ENCODE measurements at places on chromosomes 16 and 17.

DNA sequence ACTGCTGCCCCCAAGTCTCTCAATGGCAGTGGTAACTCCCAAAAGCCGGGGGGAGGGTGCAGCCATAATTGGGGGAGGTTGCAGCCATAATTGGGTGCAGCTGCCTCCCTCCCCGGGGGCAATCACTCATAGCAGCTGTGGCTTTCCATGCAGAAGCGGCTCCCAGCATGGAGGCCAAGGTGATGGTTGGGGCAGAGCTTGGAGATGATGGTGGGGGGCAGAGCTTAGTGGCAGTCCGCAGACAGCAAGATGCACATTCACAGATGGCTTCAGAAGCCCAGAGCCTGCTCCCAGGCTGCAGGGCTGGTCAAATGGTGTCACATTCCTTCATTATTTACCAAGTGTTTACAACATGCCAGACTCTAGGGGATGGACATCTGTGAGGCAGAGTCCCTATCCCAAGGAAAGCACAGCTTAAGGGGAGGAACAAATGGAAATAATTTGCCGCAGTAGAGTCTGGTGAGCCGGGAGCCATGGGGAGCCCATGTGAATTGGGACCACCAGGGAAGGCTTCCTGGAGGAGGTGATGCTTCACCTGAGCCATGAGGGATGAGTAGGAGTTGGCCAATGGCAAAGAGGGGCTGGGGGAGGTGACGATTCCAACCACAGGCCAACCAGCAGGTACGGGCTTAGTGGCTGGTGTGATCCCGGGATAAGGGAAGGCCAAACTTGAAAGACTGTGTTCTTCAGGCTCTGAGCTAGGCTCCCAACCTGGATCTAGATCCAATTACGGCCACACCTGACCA is 8.1 kb downstream of the DOC2B start:
- DNase-seq: no peak

- DNase-seq: no peak
These were observed 27.1 kb upstream of the DHX40 start for GRCh38 chr17:59538195-59538909.

DNA sequence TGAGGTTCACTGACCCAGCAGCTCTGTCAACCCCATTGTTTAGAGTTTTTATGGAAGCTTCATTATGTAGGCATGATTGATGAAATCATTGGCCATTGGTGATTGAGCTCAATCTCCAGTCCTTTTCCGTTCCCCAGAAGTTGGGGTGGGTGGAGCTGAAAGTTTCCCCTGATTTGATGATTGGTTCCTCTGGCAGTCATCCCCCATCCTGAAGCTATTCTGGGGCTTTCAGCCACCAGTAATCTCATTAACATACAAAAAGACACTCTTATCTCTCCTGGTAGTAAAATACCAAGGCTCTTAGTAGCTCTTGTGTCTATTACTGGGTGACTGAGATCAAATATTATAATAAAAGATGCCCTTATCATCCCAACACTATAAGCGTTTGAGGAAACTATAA is 67.1 kb downstream of the TANC2 start:
- DNase-seq: no peak

DNA sequence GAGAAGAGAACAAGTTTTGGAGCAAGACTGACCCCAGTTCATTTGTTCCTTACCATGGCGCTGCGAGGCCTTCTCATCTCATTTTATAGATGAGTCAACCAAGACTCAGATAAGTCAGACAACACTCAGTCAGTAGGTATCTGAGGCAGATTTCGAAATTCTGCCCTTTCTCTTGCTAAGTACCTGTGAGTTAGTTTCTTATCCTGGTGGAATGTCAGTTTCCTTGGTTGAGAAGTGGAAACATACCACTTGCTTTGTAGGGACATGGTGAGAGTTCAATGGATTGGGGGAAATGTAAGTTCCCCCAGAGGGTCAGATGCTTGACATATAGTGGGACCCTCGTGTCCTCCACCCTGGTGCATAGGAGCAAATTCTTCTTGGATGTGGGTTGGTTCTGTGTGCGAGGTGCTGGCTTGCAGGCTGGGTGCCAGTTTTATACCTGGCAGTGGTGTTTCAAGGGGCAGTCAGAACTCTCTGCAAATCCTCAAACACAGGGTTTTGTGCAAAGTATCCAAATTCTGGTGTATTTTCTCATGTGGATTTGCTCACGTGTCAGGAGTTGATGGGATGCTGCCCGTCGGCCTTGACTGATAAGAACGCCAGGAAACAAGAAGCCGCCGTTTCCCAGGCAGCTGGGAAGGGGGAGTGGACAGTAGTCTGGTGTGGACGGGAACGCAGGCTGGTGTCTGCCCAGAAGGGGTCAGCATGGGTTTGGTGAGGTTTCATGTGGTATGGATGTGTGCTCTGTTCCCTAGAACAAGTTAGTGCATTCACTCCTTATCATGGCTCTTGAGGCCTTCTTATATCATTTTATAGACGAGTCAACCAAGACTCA is 61.1 kb upstream of the CIBAR2 start:
- no peak for DNase-seq

DNA sequence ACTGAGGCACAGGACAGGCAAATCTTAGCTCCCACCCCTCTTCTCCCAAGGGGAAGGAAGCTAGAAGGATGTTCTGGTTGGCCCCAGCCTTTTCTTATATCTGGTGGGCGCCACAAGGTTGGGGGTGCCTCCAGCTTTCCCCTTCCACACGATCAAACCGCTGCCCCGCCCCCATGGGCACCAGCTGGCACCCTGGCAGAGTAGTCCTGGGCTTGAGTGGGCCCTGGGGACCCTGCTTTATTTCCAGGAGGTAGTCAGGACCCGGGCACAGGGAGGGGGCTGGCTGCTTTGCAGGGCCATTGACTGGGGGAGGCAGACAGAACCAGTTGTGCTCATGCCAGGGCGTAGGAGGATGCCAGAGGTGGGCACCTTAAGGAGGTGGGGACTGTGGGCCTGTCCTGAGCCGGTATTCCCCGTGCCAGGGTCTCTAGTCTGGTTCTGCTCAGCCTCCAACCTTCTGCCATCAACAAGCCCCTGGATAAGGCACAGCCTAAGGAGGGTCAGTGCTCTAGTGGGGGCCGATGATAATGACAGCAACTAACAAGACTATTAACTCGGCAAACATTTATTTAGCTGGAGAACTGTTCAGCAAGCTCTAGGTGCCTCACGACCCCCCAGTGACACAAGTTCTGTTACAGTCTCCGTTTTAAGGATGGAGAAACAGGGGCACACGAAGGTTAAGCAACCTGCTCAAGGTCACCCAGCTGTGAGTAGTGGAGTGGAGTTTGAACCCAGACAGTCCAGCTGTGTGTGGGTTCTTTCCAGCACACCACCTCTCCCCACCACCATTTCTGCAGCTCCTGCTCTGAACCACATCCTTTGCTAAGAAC is 7.6 kb upstream of the PPP1R1B start:
- no peak for DNase-seq

- DNase-seq: peak; percentile 52
These were observed 1.3 kb downstream of the SMPD3 start for GRCh38 chr16:68446681-68447652.

DNA sequence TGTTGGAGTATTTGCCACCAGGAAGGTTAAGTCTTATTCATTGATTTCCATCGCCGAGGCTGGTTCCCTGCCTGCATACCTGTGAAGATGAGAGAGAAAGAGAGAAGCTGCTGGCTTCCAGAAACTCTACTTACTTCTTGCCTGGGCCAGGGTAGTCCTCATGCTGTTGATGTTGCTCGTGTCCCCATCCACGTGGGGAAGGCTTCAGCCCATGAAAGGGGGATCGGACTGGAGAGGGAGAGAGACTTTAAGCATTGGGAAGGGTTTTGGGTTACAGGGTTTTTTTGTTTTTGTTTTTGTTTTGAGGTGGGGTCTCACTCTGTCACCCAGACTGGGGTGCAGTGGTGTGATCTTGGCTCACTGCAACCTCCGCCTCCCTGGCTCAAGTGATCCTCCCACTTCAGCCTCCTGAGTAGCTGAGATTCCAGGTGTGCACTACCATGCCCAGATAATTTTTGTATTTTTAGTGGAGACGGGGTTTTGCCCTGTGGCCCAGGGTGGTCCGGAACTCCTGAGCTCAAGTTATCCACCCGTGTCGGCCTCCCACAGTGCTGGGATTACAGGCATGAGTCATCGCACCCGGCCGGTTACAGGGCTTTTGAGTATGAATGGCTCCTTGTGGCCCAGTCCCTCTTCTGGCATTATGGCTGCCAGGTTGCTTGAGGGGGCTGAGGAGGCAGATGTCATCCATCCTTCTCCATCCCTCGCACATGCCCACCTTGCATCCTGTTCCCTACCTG is 26.6 kb downstream of the ITGB3 start:
- DNase-seq: no peak

DNA sequence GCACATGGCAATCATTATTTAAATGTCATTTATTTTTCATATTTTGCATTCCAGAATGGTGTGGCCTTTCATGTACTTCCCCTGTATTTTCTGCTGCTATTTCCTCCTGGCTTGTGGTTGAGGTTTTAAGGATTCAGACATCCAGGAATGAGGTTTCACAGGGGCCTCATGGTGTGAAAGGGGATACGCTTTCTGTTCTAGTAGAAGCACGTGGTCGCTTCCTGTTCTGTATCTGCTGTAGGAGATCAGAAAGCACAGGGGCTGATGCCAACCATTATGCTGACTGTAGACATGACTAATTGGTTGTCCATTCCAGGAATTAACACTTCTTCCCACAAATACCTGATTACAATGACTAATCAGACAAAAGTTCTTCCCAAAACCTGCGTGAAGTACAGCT is 405.9 kb downstream of the SHISA9 start:
- DNase-seq: no peak

DNA sequence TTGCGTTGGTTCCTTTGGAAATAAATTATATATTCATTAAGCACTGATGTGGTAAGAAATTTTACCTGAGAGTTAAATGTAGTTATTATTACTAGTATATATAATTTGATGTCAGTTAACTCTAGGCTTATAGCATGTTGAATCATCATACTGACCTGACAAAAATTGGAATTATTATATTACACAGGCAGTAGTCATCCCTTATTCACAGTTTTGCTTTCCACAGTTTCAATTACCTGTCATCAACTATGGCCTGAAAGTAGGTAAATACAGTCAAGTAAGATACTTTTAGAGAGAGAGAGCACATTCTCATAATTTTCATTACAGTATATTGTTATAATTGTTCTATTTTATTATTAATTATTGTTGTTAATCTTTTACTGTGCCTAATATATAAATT is 1074.7 kb downstream of the CDH11 start:
- DNase-seq: no peak
